ENCODE measurements at places on chromosomes 4 and X.

- peak; percentile 59 for DNase-seq
Observed at GRCh38 chr4:152896811-152897210, 39.3 kb upstream of the FHDC1 start.

GRCh38 chr4:41512596-41512995 lies 25.4 kb upstream of the LIMCH1 start:
- DNase-seq, result no peak

DNA sequence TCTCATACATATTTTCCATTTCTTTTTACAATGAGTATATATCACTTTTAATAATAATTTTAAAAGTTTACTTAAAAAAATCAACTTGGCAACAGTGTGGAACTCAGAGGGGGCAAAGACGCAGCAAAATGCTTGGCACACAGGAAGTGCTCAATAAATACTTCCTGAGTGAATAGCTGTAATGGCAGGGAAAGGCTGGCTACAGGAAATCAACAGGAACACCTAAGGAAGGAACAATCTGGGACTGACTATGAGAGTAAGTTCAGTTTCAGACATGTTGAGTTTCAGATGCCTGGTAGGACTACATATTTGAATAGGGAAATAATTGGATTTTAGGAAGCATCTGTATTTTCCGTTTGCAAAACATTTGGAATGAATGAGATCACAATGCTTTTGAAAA lies 137.6 kb downstream of the SCLT1 start:
- DNase-seq, result no peak

DNA sequence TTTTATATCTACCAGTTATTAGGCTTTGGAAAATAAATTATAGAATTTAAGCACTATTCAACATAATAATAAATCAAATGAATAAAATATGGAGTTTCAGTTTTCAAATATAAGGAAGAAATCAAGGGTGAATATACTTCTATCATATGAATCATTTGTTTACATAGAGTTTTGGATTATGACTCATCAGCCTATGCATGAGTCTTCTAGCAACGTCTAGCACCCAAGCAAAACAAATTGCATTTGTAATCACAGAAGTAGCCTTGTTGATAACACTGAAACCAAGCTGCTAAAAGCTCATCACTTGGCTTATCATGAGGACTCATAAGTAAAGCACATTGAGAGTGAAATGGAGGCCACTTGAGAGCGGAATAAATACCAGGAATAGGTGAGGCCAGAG lies 434.6 kb downstream of the PCDH11X start:
- peak; percentile 0 for DNase-seq

DNA sequence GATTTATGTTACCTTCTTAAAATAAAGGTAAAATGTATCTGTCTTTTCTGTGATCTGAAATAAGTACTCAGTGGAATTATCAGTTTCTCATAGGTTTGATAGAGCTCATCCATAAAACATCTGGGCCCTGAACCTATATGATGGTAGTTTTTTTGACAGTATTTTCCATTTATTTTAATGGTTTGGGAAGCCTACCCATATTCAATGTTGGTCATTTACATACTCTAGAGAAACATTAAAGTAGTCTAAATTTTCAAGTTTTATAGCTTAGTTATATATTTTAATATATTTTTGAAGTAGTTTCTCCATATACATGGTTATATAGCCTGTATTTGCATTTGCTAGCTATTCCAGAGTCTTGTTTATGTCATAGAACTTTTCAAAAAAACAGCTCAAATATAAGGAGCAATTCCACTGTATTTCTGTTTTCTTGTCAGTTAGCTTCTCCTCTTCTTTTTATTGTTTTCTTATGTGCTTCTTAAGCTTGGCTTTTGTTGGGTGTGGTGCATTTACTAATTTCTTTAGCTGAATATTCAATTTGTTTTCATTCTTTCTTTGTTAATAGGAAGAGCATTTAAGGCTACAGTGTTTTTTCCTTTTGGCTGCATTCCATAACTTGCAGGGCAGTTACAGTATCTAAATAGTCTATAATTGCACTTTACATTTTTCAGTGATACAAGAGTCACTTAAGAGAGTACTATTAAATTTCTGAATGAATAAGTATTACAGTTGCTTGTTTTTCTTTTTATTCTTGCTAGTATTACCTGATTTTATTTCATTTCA lies 181.4 kb downstream of the DKK2 start:
- DNase-seq, result peak; percentile 35

DNA sequence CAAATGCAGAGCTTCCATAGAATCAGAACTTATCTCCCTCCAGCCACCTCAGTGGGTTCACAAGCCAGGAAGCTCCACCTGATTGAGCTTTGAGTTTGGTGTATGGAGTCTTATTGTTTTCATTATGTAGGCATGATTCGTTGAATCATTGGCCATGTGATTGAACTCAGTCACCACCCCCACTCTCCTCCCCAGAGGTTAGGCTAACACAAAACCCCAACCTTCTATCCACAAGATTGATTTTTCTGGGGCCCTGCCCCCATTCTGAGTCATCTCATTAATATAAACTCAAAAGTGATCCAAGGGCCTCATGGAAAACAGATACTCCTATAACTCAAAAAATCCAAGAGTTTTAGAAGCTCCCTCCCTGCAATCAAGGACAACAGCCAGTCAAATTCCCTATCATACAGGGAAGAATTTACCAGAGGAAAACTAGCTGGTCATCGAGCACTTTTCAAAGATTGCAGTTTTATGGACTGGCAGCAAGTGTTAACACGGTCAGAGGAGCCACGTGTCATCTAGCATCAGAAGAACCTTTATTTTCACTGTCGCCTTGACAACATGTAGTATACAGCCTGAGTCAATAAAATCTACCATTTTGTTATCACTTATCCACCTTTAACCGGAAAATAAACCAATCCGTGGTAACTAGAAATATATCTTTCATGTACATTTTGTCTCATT lies 35.9 kb upstream of the GUCY1B1 start:
- no peak for DNase-seq

GRCh38 chr4:91746551-91746950 lies 557.2 kb upstream of the GRID2 start:
- DNase-seq, result no peak

DNA sequence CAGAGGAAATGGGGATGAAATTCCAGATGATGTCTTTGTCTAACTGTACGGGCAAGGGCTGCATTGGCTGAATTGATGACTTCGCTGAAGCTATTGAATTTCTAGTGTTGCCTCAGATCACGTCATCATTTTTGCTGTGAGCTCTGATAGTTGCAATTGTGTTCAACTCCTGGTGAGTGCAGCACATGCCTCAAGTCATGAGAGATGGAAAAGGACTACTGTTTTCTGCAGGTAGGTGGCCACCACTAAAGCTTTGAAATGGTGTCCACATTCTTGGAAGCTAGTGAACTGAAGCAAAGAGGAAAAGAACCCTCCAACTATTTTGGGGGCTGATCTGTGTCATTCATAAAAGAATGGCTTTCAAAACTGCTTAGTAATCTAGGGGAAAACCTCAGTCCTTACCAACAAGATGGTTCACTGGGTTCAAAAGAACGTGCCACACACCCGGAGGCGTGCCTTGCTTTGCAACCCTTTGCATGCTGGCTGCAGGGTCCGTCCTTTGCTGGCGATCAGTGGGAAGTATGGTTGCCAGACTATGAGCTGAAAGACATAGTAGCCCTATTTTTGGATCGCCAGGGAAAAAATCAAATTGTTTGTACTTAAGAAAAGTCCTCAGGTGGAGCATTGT lies 88.1 kb upstream of the STOX2 start:
- no peak for DNase-seq

GRCh38 chrX:133185938-133186337 lies 32.2 kb downstream of the TFDP3 start:
- no peak for DNase-seq

GRCh38 chr4:14023896-14024295 lies 396.4 kb upstream of the BOD1L1 start:
- no peak for DNase-seq

DNA sequence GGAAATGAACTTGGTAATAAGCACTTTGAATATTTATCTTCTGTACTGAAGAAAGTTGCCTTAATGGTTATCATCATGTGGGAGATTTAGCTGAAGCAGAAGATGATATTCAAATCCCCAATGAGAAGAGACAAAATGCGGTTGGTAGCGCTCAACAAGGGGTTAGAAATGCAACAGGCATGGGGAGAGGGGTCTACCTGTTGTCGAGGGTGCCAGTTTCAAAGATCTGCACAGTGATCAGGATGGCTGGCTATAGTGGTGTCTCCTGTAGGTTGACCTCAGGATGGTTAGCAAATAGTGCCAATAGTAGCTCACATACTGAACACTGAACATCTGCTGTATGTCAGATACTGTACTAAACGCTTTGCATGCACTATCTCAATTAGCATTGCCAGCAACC lies 7.0 kb upstream of the HS6ST2 start:
- DNase-seq, result no peak

GRCh38 chrX:130347321-130347720 lies 7.6 kb downstream of the SLC25A14 start:
- peak; percentile 33 for DNase-seq

GRCh38 chrX:123878252-123878721 lies 18.4 kb downstream of the XIAP start:
- peak; percentile 38 for DNase-seq

DNA sequence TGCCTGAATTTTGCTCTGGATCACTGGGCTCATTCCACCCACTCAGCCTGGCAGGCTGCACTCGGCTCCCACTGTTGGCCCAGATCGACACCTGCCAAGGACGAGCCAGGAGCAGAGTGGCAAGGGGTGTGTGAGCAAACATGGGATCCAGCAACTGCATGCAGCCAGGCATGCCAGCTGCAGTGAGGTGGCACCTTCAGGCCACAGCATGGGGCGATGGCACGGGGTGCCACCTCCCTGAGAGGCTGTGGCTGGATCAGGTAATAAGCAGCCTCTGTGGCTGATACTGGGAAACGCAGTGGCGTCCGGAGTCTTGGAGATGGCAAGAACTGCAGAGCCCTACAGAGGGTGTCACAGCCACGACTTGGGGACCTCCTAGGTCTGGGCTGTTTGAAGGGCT lies 244.5 kb upstream of the FSTL5 start:
- no peak for DNase-seq

GRCh38 chr4:40173470-40173875 lies 23.4 kb upstream of the RHOH start:
- no peak for DNase-seq

GRCh38 chrX:22320236-22320873 lies 47.6 kb downstream of the CBLL2 start:
- no peak for DNase-seq

GRCh38 chr4:156677131-156677531 lies 294.5 kb downstream of the PDGFC start:
- peak; percentile 71 for DNase-seq

DNA sequence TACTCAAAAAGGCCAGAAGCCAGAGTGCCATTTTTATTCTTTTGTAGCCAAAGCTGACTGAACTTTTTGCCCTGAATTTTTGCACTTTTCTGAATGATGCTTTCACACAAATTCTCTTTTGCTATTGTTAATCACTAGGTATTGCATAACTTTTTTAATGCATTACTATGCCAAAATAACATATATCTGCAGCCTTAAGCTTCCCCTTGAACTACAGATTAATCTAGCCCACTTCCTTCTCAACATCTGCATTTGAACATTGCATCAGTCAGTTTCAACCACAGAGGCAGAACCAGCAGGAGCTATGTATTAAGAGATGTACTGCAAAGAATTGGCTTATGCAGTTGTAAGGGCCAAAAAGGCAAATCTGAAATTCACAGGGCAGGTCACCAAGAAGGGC lies 197.6 kb upstream of the GYPA start:
- DNase-seq, result peak; percentile 81

GRCh38 chrX:50117476-50117875 lies 83.3 kb downstream of the AKAP4 start:
- no peak for DNase-seq

DNA sequence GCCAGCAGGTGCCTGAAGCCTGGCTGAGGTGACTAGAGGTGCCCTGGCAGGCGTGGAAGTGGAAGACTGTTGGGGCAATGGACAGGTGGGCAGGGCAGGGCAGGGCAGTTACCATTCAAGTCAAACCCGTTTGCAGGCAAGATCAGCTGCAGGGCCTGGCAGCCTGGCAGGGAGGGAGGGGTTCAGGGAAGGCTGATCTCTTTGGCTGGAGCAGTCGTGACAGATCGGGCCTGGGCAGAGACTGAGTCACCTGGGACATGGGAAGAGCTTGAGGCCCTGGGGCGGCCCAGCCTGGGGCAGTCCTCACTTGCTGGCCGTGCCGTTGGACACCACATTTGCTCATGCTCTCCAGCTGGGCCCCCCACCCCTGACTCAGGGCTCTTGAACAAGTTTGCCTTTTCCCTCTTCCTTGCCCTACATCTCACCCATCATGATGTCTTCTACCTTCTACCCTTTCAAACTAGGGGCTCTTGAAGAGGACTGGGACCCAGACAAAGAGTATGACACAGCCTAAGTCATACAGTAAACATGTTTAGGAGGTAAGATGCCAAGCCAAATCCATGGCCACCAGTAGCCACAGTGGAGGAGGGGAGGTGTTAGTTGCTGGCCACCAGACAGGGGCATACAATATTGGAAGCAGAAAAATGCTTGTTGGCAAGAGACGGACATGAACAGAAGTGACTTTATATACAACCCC lies 2.0 kb upstream of the ZNF185 start:
- no peak for DNase-seq

DNA sequence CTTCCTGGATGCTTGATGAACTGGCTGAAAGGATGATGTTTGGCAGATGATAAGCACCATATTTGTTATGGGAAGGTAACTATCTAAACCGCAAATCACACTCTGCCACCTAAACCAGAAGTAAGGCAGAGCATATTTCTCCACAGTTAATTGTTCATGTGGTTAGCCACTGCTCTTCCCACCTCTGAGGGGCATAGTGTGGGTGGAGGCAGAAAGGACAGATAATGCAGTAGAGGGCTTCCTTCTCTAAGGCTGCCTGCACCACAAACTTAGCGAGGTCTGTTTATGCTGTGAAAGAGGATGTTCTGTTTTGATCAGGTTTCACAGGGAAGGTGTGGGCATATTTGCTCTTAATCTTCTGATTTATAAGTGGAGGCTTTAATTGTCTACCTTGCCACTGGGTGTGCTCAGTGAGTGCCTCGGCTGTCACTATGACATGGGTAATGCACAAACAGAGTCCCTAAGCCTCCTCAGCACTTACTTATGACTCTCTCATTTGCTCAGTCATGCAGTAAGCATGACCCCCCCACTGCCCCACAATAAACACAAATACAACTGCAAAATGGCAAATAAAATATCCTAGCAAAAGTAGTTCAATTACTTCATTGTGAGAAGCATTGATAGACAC lies 401.0 kb downstream of the TMA16 start:
- no peak for DNase-seq

GRCh38 chr4:40301603-40302002 lies 33.5 kb upstream of the CHRNA9 start:
- no peak for DNase-seq

- no peak for DNase-seq
Observed at GRCh38 chr4:38923746-38924145, 56.1 kb downstream of the FAM114A1 start.

All from choroid plexus epithelial cell (primary cell).